Naive B cell (primary cell): ENCODE measurements at places on chromosomes 3 and 15. TPM values are rescaled to one million over a fixed set of nuclear protein-coding genes. Genes with fewer than 3 reads are reported as not detected.

- no peak for DNase-seq
These were observed 102.0 kb upstream of the BNIP2 start for GRCh38 chr15:59791079-59791478.

DNA sequence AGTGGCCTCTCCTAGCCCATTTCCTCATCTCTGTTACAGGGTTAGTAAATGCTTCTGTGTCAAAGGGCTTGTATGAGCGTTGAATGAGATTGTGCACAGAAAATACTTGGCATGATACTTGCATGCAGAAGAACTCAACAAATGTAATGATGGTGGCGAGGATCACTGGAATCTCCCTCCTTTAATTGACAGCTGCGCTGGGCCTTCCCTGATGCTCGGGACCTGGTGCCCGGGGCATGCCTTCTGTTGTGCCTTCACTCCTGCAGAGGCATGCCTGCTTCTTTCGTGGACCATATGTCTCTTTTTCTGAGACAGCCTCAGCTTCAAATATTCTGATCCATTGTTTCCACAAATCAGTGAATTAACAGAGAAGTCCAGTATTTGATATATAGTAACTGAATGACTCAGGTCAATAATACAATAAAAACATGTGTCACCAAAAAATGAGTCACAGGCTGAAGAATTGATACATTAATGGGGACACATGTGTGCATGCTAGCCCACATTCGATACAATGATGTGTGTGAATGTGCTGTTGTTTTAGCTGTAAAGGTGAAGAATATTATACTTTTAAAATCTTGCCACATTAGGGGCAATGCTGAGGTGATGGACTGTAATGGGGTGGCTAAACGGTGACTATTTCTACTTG is 243.3 kb upstream of the TBL1XR1 start:
- no peak for DNase-seq

GRCh38 chr15:77856705-77857346 is 220.7 kb downstream of the TBC1D2B start:
- no peak for DNase-seq

DNA sequence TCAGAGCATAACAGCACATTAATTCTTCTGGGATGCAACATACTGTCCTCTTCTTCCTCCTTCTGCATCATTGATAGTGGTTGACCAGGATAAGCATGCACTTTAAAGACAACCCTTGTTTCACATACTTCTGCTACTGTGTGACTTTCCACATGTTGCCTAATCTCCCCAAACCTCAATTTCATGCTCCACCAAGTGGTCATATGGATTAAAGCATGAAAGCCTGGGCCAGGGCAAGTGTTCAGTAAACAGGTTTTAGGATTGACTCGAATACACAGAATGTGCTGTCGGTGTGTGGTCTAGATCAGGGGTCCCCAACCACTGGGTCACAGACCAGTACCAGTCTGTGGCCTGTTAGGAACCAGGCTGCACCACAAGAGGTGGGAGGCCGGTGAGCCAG is 22.5 kb upstream of the BFSP2 start:
- no peak for DNase-seq

Gene C3orf49
- polyA plus RNA-seq: not detected

DNA sequence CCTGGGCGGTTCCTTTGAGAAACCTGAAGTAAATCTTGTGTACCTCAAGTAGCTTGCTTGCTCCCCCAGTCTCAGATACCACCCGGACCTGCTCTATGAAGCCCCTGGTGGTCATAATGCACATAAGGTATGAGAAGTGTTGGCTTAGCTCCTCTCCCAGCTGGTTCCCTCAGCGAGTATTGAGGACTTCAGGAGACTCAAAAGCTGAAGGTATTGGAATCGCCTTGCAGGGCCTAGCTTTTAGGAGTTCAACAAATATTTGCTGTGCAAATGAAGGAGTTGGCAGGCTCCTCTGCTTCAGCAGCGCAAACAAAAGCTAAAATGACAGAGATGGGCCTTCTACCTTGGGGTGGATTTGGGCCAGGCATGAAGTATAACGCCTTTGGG is 1.7 kb downstream of the CMTM8 start:
- peak; percentile 50 for DNase-seq

Gene TMCO5A
- not detected for polyA plus RNA-seq

DNA sequence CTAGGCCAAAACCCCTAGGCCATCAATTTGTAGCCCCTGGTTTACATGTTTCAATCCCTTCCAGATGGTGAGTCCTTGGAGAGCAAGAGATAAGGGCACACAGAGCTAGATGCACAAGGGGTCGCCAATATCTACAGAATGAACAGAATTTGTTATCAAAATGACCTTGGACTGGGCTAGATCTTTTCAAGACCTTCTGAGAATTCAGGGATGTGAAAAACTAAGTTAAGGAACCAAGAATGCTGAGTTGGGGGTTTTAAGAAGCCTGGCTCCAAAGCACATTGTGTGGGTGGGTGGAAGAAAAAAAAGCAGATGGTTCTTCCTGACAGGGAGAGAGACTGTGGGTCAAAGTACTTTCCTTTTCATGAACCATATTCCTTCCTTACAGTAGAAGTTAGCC is 10.2 kb downstream of the CDCP1 start:
- no peak for DNase-seq

- DNase-seq: no peak
These were observed 378 bp upstream of the FEM1B start for GRCh38 chr15:68277131-68277602.

DNA sequence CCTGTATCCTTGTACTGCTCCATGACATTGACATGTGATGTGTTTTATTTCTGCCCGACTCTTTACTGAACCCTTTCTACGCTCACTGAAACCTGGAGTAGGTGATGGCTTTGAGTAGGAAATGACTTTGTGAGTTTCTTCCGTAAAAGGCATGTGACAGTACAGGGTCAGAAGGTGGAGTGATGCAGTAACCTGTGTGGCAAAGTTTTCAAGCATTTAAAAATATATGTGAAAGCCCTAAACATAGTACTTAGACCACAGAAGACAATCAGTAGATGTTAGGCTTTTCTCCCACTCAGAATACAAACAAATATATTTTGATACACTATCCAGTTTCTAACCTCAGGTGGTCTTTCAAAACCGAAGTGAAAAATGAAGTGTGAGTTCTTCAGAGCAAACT is 31.3 kb upstream of the SACM1L start:
- no peak for DNase-seq

GRCh38 chr15:87263871-87264270 is 992.7 kb downstream of the NTRK3 start:
- DNase-seq: no peak

DNA sequence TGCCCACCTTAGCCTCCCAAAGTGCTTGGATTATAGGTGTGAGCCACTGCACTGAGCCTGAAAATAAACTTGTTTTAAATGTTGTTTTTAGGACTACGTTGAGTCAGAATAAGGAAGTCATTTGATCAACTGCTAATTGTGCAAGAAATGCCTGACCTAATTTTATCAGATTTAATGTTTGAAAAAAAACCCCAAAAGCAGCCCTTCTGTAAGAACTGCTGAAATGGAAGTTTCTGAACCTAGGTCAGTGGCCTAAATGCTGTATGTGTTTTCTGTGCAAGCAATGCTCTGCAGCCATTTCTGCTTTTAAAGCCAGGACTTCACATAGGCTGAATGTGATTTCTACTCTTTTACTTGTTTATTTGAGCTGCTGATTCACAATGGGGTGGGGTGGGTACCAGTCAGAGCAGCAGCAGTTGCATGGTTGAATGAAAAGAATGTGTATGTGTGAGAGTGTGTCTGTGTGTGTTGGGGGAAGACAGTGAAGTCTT is 6.6 kb downstream of the GPX1 start:
- DNase-seq: no peak

- DNase-seq: no peak
These were observed 12.7 kb downstream of the SOX2 start for GRCh38 chr3:181724192-181724965.

DNA sequence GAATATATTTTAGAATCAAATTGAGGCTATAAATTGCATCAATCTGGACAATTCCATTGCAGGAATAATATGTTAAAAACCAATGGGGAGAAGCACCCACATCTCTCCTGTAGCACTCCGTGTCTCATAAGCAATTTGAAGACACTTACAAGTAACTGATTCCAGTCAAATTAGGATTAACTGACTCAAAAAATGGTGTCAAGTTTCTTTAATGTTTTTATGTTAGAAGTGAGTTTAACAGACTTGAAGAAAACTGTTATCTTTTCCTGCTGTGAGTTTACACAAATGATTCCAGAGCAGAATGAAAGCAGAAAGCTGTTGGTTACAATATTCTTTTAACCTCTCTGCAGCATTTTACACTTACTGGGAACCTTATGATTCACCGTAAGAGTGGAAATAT is 23.2 kb downstream of the RLBP1 start:
- no peak for DNase-seq

- no peak for DNase-seq
These were observed 50.0 kb downstream of the ZIC4 start for GRCh38 chr3:147356145-147356908.

GRCh38 chr15:92681141-92681631 is 25.6 kb upstream of the FAM174B start:
- no peak for DNase-seq

DNA sequence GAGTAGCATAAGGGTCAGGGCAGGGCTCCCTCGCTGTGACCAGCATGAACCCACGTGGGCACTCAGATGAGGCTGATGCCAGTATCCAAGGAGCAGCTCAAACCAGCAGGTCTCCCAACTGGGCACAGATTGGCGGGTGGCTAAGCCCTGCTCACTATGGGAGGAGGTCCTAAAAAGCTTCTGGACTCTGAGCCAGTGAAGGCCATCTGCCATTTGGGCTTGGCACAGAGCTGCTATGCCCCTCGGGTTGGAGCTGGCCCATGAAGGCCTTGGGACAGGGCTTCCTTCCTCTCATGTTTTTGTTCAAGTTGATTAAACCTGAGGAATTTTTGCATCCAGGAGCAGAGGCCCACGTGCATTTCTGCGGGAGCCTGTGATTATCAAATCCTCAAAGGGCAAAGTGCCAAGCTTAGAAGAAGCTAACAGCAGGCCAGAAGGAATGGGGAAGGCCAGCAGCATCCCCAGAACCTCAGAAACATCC is 4.3 kb upstream of the STRA6 start:
- no peak for DNase-seq
